ENCODE measurements at places on chromosomes 16 and 17. TPM values are rescaled to one million over a fixed set of nuclear protein-coding genes. Genes with fewer than 3 reads are reported as not detected.

Gene LLGL2
- 62.1 TPM for total RNA-seq

DNA sequence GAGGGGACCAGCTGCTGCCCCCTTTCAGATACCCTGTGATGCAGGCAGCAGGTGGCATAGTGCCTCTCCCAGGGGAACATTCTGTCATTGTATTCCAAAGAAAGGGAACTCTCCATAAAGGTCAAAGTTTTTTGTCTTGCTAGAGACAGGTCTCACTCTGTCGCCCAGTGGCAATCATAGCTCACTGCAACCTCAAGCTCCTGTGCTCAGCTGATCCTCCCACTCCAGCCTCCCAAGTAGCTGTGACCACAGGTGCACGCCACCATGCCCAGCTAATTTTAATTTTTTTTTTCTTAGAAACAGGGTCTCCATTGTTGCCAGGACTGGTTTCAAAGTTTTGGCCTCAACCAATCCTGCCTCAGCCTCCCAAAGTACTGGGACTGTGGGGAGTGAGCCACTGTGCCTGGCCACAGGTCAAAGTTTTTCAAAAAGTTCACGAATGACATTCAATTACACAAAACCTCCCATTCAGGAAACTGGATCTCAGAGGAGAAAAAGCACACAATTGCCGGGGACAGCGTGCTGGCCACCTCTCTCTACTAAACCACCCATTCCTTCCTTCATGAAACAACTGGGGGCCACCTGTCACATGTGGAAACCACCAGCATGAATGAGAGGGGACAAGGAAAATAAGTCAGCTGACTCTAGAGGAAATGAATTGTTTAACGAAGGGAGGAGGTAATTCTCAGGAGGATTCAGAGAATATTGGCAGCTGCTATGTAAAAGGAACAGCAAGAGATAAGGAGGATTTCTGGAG, 80.0 kb downstream of the MARCHF10 start:
- no peak for DNase-seq

- DNase-seq: no peak
These were observed 2.0 kb upstream of the TOP2A start for GRCh38 chr17:40419559-40420331.

Gene NTN3
- not detected for total RNA-seq

DNA sequence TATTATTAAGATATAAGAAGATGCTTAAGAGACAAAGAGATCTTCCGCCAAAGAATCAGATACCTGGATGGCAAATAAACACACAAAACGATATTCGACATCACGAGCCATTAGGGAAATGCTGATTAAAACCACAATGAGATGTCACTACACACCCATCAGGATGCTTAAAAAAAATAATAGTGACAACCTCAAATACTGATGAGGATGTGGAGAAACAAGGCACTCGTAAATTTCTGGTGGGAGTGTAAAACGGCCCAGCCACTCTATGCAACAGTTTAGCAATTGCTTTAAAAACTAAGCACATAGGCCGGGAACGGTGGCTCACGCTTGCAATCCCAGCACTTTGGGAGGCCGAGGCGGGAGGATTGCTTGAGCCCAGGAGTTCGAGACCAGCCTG, 39.4 kb downstream of the TBC1D16 start:
- no peak for DNase-seq

- DNase-seq: no peak
These were observed 5.8 kb downstream of the ITPRIPL2 start for GRCh38 chr16:19119564-19119963.

Gene AURKB
- total RNA-seq: 13.2 TPM

GRCh38 chr17:7260151-7260550, 2.1 kb downstream of the CLDN7 start:
- DNase-seq: no peak

DNA sequence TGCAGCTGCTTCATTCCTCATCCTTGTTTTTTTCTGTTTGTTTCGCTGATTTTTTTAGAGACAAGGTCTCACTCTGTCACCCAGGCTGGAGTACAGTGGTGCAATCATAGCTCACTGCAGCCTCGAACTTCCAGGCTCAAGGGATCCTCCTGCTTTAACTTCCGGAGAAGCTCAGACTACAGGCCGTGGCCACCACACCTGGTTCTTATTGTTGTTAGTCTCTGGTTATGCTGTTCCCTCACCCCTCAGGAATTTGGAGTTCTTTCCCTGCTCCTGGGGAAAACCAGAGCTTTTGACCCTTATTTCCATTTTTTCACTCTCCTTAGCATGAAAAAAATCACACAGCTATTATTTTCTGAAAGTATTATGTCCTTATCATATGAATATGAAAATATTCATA, 1.8 kb downstream of the ODF4 start:
- DNase-seq: no peak

DNA sequence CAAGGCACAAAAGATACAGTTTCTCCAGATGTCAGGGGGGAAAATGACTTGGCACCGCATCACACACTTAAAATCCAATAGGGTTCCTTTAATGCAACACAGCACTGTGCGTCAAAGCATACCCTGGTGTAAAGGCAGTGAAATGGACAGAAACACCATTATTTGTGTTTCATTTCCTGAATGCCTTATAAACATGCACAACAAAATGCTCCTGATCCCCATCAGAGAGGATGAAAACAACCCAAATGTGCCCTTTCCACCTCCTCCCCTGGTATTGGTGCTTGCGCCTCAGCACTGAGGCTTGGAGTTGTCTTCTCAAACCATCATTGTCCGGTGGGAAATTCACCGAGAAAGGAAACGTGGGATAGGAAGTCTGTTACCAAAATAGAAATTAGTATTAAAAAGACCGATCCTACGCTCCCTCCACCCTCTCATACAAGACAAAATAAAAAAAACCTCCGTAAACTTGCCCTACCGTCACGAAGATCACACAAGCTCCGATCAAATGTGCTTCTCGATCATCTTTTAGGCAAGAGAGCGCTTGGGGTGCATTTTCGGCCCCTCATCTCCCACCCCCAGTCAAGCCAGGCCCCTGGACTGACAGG, 722 bp downstream of the CDC27 start:
- no peak for DNase-seq

- no peak for DNase-seq
These were observed at the start of gene SLC12A3 for GRCh38 chr16:56864960-56865359. TSS of gene SLC12A3 (plus strand) at chr16:56865207. CDS start at chr16:56865236, 29 bp downstream.

GRCh38 chr17:51046514-51047384, 73.9 kb downstream of the SPAG9 start:
- no peak for DNase-seq

DNA sequence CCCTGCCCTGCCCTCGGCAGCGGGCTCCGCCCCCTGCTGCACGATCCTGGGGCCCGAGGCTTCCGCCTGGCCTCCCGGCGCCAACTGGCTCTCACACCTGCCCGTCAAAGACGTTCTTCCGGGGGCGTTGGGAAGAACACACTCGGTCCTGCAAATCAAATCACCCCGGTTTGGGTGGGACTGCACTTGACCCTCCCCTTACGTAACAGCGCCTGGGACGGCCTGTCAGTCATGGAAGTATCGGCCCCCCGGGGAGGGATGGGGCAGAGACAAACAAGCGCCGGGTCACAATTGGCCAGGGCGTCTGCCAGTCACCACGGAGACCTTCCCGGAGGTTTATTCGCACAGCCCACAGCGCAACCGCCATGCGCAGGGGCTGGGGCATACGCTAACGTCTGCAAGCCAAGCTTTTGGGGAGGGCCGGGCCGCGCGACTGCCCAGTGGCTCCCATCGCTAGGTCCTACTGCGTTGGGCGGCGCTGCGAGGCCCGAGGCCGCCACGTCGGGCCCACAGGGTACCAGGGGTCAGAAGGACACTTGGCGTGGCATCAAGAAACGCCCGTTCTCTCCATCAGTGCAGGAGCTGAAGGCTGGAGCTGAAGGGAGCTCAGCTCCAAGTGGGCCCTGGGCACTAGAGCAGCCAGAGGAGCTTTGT, 388 bp upstream of the AKTIP start:
- peak; percentile 100 for DNase-seq

Gene LITAFD
- not detected for total RNA-seq

Gene C16orf89
- total RNA-seq: not detected

Data from spleen (tissue), 13 donors.